ENCODE measurements at places on chromosomes 4 and X.

GRCh38 chrX:132843363-132843762, 115.1 kb downstream of the HS6ST2 start:
- no peaks in the 10 kb centered on the region for H3K27me3 ChIP-seq
- H3K27ac ChIP-seq: no peak overlapping the region
- H3K4me1 ChIP-seq: no peaks in the 10 kb centered on the region
- H3K4me3 ChIP-seq: no peak overlapping the region

GRCh38 chrX:107825698-107826237, at the start of gene MID2:
Gene MID2, plus strand, starts transcription at chrX:107825866. Its CDS starts 561 bp downstream, at chrX:107826427.
- peaks cover 10% of the 10 kb centered on the region for H3K4me1 ChIP-seq
- peaks cover 2% of the 10 kb centered on the region for H3K27me3 ChIP-seq
- peak; percentile 40 for DNase-seq
- peak within 1 kb of the TSS; percentile 72 for H3K27ac ChIP-seq
- peak within 1 kb of the TSS; percentile 62 for H3K4me3 ChIP-seq

- H3K27ac ChIP-seq: no peak overlapping the region
- no peaks in the 10 kb centered on the region for H3K4me1 ChIP-seq
- DNase-seq: no peak
These were observed 262.8 kb downstream of the DKK2 start for GRCh38 chr4:106773076-106773905.

DNA sequence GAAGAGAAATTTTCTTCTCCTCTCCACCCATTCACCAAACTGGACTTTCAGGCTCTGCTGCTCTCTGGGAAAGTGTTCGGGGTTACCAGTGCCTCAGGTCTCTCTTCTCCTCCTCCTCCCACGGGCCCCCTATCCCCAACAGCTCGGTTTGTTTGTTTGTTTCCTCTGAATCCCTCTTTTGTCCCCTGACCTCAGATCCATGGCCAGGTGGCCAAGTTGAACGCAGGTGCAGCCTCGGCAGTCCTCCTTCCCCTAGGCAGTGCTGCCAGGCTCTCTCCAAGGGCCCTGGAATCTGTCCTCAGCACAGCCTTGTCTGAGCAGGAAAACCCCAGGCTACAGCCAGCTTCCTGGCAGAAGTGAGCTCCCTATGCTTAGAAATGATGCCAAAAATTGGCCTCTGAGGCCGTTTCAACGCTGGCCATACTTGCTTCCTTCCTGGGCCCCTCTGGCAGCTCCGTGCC, 60.0 kb downstream of the FHDC1 start:
- H3K27me3 ChIP-seq: peaks cover 29% of the 10 kb centered on the region
- H3K36me3 ChIP-seq: no peaks in the 10 kb centered on the region
- no peak for DNase-seq
- H3K4me1 ChIP-seq: no peaks in the 10 kb centered on the region
- no peak overlapping the region for H3K4me3 ChIP-seq

DNA sequence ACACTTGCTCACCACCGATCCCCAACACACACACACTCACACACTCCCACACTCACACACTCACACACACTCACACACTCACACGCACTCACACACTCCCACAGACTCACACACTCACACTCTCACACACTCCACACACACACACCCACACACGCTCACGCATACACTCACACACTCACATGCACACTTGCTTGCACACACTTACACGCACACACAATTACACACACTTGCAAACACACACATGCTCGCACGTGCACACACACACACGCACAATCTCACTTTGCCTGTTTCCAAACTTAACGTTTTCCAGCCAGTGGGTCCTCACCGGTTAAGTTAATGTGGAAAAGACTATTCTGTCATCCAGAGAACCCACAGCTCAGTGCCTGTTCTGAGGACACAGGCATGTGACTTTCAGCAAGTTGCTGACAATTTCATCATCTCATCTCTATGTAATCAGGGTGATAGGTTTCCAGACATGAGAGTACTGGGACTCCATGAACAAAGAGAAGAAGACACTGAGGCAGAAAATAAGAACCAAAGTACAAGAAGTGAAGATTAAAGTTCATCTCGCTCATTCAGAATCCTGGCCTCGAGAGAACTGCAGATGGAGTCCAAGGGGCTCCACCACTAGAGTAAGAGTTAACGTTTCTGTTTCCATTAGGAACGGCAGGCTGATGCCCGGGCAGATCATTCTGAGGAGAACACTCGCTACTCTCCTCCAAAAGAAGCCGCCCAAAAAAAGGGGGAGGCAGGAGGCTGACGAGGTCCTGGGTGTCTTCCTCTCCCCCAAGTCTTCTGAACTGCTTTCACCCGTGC, 153.2 kb upstream of the FRG1 start:
- no peak for DNase-seq
- H3K36me3 ChIP-seq: no peaks in the 10 kb centered on the region
- H3K4me3 ChIP-seq: no peak overlapping the region
- H3K27me3 ChIP-seq: no peaks in the 10 kb centered on the region

DNA sequence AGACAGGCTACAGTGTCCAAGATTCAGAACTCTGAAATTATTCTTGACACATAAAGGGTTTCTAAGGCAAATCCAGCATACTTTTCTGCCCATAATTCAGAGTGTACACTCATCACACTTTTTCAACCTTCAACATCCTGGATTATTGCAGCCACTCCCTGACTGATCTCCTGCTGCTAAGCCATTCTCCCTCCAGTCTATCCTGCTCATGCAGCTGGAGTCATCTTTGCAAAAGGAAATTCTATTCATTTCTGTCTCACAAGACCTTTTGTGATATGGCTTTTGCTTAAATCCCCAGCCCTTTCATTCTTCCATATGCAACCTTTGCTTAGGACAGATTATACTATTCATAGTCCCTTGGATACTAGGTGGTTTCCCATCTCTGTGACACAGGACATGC, 236.1 kb upstream of the LDB2 start:
- no peak overlapping the region for H3K27ac ChIP-seq
- no peak overlapping the region for H3K4me3 ChIP-seq
- no peak for DNase-seq
- no peaks in the 10 kb centered on the region for H3K36me3 ChIP-seq
- H3K27me3 ChIP-seq: no peaks in the 10 kb centered on the region

DNA sequence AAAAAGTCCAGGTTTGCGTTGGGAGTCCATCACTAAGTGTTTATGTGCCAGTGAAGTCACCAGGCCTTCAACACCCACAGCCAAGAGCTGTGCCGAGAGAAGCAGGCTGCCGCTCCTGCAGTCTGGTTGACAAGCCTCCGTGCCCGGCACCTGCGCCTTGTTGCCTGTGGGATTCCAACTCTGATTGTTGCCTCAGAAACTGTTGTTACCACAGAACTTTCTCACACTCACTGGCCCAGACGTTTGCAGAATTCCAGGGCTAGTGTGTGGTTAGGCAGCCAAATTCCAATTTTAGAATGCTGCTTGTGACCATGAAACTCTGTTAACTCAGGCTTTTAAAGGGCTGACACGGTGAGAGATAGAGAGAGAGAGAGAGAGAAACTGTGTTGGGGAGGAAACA, 119.5 kb upstream of the LIMCH1 start:
- no peaks in the 10 kb centered on the region for H3K36me3 ChIP-seq
- H3K4me3 ChIP-seq: no peak overlapping the region
- no peaks in the 10 kb centered on the region for H3K4me1 ChIP-seq
- H3K27ac ChIP-seq: no peak overlapping the region
- H3K27me3 ChIP-seq: no peaks in the 10 kb centered on the region

- no peaks in the 10 kb centered on the region for H3K27me3 ChIP-seq
- DNase-seq: no peak
- no peak overlapping the region for H3K4me3 ChIP-seq
These were observed 53.5 kb downstream of the TBC1D14 start for GRCh38 chr4:6963139-6963611.

DNA sequence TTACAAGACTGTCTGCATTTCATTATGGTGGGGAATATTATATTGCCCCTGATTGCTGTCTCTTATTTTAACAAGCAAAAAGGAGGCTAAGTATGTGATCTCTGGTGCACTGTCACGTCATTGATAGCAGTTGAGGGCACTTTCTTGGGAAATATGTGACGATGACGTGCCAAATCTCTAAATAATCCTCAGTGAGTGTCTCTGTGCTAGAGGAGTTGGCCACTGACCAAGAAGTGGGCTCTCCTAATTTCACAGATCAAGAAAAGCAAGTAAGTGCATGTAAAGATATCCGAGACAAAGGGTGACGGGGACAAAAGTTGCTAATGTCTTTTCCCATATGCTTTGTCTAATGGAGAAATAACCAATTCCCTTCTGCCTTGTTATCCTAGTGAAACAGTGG, 487.4 kb upstream of the TENM3 start:
- no peaks in the 10 kb centered on the region for H3K27me3 ChIP-seq
- no peaks in the 10 kb centered on the region for H3K4me1 ChIP-seq
- DNase-seq: no peak
- H3K27ac ChIP-seq: no peak overlapping the region

GRCh38 chr4:28469387-28469786, 1608.7 kb downstream of the STIM2 start:
- no peaks in the 10 kb centered on the region for H3K27me3 ChIP-seq
- no peaks in the 10 kb centered on the region for H3K4me1 ChIP-seq
- H3K4me3 ChIP-seq: no peak overlapping the region
- no peak for DNase-seq
- H3K36me3 ChIP-seq: no peaks in the 10 kb centered on the region
- no peak overlapping the region for H3K27ac ChIP-seq

- H3K27me3 ChIP-seq: no peaks in the 10 kb centered on the region
- H3K27ac ChIP-seq: no peak overlapping the region
- no peaks in the 10 kb centered on the region for H3K36me3 ChIP-seq
- no peak overlapping the region for H3K4me3 ChIP-seq
- H3K4me1 ChIP-seq: no peaks in the 10 kb centered on the region
These were observed 28.6 kb downstream of the RNF175 start for GRCh38 chr4:153731239-153731638.

DNA sequence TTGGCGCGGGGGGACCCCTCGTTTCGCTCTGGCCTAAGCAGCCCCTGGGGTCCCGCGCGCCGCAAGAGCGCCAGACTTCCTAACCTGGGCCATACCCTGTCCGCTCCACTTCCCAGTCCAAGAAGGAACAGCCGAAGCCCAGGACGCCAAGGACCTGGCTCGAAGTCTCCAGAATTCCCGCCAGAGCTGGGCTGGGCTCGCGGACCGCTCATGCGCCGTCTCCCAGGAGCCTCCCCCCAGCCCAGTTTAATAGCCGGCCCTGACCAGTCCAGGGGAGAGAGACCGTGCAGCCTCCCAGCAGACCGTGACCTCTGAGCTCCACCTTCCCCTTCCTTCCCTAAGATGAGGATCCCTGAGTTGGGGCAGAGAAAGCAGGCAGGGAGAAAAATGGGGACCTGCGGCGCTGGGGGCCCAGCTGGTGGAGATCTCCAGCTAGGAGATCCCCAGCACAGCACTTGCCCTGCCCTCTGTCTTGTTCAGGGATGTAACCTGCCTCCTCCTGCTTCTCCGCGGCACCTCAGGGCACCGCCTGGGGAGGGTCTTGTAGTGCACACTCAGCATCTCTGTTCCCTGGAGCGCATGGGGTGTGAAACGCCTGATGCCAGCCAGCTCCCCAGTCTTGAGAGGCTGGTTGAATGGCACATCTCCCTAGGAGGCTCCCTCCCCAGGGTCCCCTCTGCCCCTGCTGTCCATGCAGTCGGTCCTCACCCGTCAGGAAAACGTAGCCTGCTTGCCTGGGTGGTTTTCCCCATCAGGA, 1.2 kb upstream of the LETM1 start:
- DNase-seq: no peak
- H3K4me3 ChIP-seq: peak overlapping the region; percentile 76
- no peak overlapping the region for H3K27ac ChIP-seq
- H3K4me1 ChIP-seq: peaks cover 20% of the 10 kb centered on the region

- H3K4me3 ChIP-seq: no peak overlapping the region
- no peaks in the 10 kb centered on the region for H3K36me3 ChIP-seq
- no peak overlapping the region for H3K27ac ChIP-seq
- no peak for DNase-seq
These were observed 237.8 kb upstream of the PGRMC2 start for GRCh38 chr4:128525387-128525786.

DNA sequence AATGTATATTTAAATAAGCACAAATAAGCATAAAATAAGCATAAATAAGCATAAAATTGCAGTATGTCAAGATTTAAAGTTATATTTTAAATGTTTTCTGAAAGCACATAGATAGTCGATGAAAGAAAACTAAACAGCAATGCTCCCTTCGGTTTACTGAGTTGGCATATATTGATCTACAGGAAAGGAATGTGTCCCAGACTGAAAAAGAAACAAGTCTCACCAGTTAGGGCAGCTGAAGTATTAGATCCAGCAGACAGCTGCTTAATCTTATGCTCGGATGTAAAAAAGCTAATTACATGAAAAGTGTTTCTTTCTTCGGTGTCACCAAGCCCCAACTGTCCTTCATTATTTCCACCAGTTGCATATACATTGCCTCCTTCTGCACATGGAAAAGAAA, 8.7 kb downstream of the RPGR start:
- no peaks in the 10 kb centered on the region for H3K36me3 ChIP-seq
- no peak overlapping the region for H3K4me3 ChIP-seq
- no peaks in the 10 kb centered on the region for H3K27me3 ChIP-seq
- no peak overlapping the region for H3K27ac ChIP-seq
- no peaks in the 10 kb centered on the region for H3K4me1 ChIP-seq

- peaks cover 27% of the 10 kb centered on the region for H3K36me3 ChIP-seq
- H3K4me1 ChIP-seq: peaks cover 9% of the 10 kb centered on the region
- no peaks in the 10 kb centered on the region for H3K27me3 ChIP-seq
- no peak overlapping the region for H3K27ac ChIP-seq
- no peak overlapping the region for H3K4me3 ChIP-seq
These were observed 31.7 kb downstream of the MAN2B2 start for GRCh38 chr4:6606465-6607235.

DNA sequence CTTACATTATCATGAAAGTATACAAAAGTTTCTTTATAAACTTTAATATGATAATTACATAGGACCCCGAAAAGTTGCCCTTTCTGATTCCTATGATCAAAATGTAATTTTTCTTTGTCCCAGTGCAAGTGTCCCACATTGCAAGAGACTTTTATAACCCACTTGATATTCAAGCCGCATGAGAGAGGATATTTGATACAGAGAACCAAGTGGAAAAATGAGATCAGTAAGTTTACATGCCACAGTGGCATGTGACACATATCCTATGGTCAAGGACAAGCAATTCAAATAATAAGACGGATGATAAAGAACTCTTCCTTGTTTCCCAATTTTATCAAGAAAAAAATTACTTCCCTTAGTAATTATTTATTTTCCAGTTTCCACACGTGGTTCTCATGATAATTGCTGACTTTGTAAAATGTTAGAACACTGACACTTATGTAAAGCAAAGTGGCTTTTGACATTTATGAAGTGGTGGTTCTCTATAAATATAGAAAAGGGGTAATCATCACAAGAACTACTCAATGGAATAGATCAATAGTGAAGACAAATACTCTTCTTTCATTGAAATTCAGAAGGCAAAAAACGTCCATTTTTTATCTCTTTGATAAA, 273.7 kb upstream of the NOCT start:
- no peak overlapping the region for H3K27ac ChIP-seq
- no peaks in the 10 kb centered on the region for H3K36me3 ChIP-seq
- no peaks in the 10 kb centered on the region for H3K27me3 ChIP-seq
- no peak overlapping the region for H3K4me3 ChIP-seq
- DNase-seq: no peak

All from T-cell (primary cell).